Activated T-cell treated with anti-CD3 and anti-CD28 coated beads for 48 hours (primary cell): ENCODE measurements at places on chromosomes 11 and 22.

GRCh38 chr11:111513240-111513605 is 1.0 kb upstream of the BTG4 start:
- DNase-seq = no peak

DNA sequence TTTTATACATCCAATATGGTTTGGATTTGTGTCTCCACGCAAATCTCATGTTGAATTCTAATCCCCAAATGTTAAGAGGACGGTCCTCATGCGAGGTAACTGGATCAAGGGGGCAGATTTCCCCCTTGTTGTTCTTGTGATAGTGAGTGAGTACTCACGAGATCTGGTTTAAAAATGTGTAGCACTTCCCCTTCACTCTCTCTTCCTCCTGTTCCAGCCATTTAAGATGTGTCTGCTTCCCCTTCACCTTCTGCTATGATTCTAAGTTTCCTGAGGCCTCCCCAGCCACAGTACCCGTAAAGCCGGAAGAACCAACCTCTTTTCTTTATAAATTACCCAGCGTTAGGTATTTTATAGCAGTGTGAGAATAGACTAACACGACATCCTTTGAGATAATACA is 98.6 kb downstream of the TTC28 start:
- no peak for DNase-seq

DNA sequence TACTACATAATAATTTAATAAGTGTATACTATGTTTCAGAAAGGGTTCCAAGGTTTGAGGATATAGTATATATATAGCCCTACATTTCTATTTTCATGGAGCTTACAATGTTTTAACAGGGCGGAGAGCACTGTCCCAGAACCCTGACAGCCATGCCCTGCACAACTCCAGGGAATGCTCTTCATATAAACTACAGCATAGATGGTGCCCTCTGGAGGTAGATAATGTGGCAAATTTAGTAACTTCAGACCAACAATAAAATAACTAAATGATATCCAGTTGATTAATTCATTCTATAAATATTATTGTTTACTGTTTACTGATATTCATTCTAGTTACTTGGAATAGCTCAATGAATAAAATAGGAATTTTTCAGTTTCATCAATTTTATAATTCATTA is 693.7 kb upstream of the CCDC179 start:
- DNase-seq = no peak

DNA sequence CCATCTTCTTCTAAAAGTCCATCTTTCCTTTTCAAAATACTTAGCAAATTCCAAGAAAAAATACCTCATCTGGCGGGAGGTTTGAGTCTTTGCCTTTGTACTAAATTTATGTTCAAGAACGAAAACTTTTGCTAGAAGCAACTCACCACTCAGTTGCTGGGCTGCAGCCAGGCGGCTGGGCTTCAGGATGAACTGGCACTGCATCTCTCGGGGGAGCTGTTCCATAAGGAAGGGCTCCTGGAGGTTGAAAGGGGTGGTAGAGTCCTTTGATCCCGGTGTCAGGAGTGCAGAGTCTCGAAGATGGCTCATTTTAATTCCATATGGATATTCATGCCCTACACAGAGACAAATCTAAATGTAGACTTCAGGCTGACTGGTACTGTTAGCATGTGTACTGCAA is 105.8 kb downstream of the ARHGAP20 start:
- DNase-seq = no peak

DNA sequence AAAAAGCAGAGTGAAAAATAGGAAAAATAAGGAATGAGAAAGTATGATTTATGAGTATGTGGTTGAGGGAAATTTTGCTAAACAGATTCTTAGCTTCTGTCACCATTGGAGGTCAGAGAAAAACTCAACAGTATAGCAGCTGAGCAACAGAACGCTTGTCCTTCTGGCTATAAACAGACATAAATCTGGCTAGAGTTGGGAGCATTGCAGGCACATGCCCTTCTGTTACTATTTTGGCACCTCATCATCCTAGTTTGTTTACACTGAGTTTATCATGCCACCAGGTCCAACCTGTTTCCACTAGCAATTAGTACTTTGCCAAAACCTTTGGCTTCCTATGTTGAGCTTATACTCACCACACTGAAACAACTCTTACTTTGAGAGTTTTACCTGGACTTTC is 6.9 kb downstream of the UBE4A start:
- no peak for DNase-seq
